Osteocyte (in vitro differentiated cells): ENCODE measurements at places on chromosomes 11 and 22. TPM values are rescaled to one million over a fixed set of nuclear protein-coding genes. Genes with fewer than 3 reads are reported as not detected.

- DNase-seq: no peak
- H3K4me3 ChIP-seq: no peak overlapping the region
- H3K27me3 ChIP-seq: no peaks in the 10 kb centered on the region
- H3K36me3 ChIP-seq: peaks cover 63% of the 10 kb centered on the region
- peaks cover 7% of the 10 kb centered on the region for H3K4me1 ChIP-seq
Measured at GRCh38 chr11:112050721-112051120, 23.1 kb downstream of the PIH1D2 start.

DNA sequence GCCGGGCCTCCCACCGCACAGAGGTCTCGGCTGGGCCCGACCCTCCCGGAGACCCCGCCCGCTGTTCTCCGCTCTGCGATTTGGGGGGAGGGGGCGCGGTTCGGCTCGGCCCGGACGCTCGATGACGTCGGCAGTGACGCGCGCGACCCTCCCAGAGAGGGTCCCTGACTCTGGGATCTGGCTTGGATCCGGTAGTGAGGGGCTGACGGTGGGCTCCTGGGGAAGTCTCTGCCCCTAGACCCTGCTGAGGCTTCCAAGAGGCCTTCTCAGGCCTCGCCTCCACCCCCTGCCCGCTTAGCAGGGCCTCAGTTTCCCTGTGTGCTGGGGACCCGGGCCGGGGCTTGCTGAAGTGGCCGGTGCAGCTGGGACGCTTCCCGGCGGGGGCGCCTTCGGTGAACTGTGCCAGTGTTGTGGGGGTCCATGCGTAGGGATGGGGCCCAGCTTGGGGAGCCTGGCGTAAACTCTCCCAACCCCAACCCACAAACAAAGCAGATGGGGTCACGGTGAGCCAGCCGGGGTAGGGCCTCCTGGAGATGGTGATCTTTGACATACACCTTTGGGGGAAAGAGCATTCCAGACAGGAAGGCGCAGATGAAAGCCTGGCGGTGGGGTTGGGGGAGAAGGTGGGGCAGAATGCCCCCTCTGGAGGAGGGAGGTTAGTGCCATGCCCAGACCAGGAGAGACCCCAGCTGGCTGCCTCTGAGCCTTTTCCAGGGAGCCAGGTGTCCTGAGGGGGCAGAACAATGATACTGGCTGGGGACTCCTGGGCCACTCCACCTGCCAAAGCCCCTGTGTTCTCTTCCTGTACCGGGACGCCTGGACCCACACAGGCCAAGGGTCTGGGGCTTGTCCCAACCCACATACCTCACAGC is 1.0 kb downstream of the B4GALNT4 start:
- peaks cover 35% of the 10 kb centered on the region for H3K4me1 ChIP-seq
- H3K27me3 ChIP-seq: peaks cover 6% of the 10 kb centered on the region
- peak overlapping the region; percentile 64 for H3K27ac ChIP-seq
- DNase-seq: peak; percentile 80

- peaks cover 30% of the 10 kb centered on the region for H3K27me3 ChIP-seq
- H3K4me3 ChIP-seq: no peak overlapping the region
- H3K36me3 ChIP-seq: no peaks in the 10 kb centered on the region
Measured at GRCh38 chr11:32821517-32821916, 8.2 kb upstream of the PRRG4 start.

DNA sequence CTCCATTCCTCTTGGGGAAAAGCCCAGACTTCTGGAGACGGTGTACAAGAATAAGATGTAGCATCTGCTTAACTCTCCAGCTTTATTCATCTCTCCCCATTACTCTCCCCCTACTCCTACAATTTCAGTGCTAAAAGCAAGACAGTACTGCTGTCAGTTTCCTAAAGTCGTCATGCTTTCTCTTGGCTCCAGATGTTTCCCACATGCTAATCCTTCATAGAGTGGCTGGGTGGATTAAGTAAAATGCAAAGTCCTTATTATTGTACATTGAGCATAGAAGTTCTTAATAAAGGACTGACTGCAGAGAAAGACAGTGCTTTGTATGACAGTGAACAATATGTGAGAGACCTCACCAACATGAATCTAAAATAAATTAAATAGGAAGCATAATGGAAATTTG is 142.2 kb upstream of the UBASH3B start:
- no peak for DNase-seq
- no peak overlapping the region for H3K27ac ChIP-seq
- no peaks in the 10 kb centered on the region for H3K4me1 ChIP-seq

DNA sequence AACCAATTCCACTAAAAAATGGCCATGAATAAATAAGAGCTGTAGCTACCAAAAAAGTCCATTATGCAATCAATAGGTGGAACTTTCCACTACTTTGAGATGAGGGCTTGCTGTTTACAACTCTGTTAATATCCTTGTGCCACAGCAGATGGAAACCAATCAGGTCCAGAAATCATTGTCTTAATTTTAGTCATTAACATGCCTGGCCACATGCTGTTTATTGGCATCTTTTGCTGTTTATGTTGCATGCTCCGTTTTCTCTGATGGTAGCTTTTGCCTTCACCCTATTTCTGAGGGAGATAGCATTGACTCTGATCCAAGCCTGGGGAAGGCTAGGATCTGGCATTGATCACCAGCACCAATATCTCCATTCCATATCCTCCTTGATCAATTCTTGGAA is 192.9 kb upstream of the SEZ6L start:
- no peaks in the 10 kb centered on the region for H3K27me3 ChIP-seq
- no peak for DNase-seq
- H3K36me3 ChIP-seq: no peaks in the 10 kb centered on the region
- no peaks in the 10 kb centered on the region for H3K4me1 ChIP-seq

GRCh38 chr11:22807391-22807790 is 22.2 kb downstream of the SVIP start:
- H3K27me3 ChIP-seq: no peaks in the 10 kb centered on the region
- no peak overlapping the region for H3K27ac ChIP-seq
- no peak for DNase-seq
- no peaks in the 10 kb centered on the region for H3K4me1 ChIP-seq
- H3K36me3 ChIP-seq: no peaks in the 10 kb centered on the region
- H3K4me3 ChIP-seq: no peak overlapping the region

DNA sequence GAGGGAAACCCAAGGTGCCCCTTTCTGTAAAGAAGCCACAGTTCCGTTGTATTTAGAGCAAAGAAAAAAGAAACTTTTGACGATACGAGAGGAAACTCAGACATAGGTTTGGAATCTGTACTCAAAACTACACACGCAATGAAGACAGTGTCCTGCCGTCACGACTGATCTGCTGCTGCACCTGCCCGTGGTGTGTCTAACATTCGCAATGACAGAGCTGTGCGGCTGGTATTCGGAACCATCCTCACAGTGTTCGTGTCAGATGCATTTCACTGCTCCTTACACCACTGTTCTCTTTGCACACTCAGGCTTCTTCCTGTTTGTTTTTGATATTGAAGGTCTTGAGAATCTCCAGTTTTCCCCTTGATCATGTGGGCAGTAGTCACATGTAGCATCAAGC is 84.8 kb downstream of the RTL6 start:
- no peaks in the 10 kb centered on the region for H3K36me3 ChIP-seq
- H3K4me3 ChIP-seq: no peak overlapping the region
- H3K27ac ChIP-seq: no peak overlapping the region
- no peak for DNase-seq
- peaks cover 59% of the 10 kb centered on the region for H3K27me3 ChIP-seq
- no peaks in the 10 kb centered on the region for H3K4me1 ChIP-seq

DNA sequence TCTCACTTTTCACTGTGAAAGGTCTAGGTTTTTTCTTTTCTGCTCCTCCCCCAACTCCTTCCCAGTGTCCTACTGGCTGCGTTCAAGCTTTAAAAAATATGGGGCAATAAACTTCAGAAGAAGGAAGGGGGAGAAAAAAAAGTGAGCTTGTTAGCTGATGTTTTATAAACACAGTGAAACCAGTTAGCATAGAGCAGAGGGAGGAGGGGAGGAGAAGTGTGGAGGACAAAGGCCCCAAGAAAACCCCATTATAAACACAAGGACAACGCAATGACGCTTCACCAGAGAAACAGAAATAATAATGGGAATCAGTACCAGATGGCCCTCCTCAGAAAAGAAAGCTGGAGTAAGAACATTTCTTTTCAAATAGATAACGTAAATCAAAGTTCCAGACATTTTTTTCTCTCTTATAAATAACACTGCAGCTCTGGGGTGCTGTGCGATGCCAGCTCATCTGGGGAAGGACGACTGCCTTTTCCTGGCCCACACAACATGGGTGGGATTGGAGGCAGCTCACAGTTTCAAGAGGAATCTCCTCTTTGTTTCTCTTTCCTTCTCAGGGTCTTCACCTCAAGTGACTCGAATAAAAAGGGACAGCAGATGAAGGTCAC is 235.4 kb upstream of the NARS2 start:
- H3K36me3 ChIP-seq: peaks cover 10% of the 10 kb centered on the region
- peaks cover 72% of the 10 kb centered on the region for H3K4me1 ChIP-seq
- DNase-seq: no peak
- peak overlapping the region; percentile 92 for H3K27ac ChIP-seq

The KCNK4 gene
- total RNA-seq: 0.39 and 0.43 TPM in 2 replicates

The SCGB1D2 gene
- total RNA-seq: not detected in 2 replicates

The XKR3 gene
- total RNA-seq: not detected in 2 replicates
